Mesenchymal stem cell (in vitro differentiated cells and primary cell): ENCODE measurements at places on chromosomes 13 and 19.

DNA sequence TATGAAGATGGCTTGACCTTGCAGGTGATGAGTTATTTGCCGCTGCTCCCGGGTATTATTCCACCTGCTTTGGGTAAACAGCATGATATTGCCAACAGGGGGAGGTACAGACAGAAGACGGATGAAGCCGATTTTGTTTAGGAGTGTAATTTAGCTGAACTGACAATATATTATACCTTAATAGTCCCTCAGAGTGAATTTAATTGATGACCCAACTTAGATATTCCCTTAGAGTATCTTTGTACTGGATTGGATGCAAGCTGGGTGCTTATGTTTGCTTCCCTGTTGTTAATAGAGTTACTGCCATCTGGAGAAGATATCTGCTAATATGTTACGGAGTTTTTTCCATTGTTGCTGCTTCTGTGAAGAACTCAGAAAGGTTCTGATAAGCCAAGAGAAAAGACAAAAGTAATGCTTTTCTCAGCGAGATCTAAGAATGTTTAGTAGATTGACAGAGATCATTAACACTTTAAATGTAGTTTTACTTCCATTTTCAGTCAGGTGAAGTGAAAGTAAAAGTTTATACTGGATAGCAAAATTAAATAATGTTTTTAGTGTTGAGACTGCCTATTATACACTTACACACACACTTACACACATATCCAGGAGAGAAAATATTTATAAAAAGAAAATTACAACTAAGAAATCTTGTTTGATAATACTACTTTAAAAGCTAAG, 2220.8 kb upstream of the PCDH20 start:
- no peak for DNase-seq

DNA sequence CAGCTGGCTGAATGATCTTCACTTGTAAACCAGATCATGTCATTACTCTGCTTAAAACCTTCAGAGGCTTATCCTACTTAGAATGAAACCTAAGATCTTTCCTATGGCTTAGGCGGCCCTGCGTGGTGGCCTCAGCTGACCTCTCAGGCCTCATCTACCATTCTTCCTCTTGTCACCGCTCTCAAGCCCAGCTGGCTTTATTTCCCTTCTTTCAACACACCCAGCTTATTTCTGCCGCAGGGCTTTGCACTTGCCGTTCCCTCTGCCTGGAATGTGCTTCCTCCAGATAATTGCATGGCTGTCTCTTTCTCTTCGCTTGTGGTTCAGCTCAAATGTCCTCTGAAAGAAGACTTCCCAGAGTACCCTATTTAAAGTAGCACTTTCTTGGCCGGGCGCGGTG, 3.6 kb upstream of the ASF1B start:
- DNase-seq: peak; percentile 87

GRCh38 chr13:30748717-30749116, 13.4 kb downstream of the ALOX5AP start:
- no peak for DNase-seq

DNA sequence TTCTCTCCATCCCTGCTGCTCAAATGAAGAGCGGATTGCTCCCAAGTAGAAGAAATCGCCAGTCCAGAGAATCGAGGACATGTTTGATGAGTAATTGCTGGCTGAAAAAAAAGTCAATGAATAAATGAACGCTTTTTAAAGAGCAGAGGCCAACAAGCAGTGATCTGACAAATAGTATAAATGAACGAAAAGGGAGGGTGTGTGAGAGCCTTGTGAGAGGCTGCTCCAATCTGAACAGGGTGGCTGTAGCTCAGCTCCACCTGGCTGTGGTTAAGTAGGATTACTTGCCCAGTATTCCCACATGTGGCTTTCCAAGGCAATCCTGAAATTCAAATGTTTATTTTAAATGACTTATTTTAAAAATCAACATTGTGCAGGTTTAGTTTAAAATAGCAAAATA, 117.1 kb downstream of the TSHZ3 start:
- DNase-seq: peak; percentile 34

DNA sequence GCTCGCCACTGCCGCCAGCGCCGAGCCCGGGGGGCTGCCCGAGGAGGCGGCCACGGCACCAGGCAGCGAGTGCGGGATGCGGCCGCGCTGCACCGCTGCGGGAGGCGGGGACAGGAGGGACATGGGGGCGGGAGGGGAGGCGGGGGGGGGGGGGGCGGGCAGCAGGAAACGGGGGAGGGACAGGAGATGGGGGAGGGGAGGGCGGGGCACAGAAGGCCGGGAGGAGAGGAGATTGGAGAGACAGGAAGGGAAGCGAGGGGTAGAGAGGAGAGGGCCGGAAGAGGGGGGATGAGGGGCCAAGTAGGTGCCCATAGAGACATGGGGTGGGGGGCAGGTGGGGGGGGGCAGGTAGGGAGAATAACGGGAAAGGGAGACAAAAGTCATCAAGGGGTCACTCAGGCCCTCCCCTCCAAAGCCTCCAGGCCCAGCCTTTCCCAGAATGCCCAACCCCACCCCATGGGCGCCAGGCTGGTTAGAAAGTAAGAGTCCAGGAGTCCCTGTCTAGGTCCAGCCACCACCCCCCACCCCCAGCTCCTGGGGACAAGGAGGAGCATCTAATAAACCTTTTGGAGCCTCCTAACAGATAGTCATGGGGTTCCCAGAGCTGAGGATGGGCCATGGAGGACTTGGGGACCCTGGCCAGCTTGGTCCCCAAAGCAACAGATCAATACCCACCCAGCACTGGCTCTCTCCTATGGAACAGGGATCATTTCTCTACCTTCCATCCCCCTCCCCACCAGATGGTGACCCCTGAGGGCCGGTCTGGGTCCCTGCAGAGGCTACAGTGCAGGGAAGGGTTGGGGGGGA, 9.5 kb downstream of the NR2F6 start:
- DNase-seq: no peak

- DNase-seq: peak; percentile 40
These were observed 801 bp downstream of the QTRT1 start for GRCh38 chr19:10701955-10702525.

GRCh38 chr13:112916296-112916695, 52.7 kb upstream of the MCF2L start:
- DNase-seq: no peak

- no peak for DNase-seq
These were observed 19.7 kb downstream of the RANBP3 start for GRCh38 chr19:5958074-5958850.

GRCh38 chr19:32223595-32224370, 121.6 kb upstream of the ZNF507 start:
- DNase-seq: peak; percentile 0

- no peak for DNase-seq
These were observed 13.2 kb downstream of the C19orf44 start for GRCh38 chr19:16509141-16510061.

DNA sequence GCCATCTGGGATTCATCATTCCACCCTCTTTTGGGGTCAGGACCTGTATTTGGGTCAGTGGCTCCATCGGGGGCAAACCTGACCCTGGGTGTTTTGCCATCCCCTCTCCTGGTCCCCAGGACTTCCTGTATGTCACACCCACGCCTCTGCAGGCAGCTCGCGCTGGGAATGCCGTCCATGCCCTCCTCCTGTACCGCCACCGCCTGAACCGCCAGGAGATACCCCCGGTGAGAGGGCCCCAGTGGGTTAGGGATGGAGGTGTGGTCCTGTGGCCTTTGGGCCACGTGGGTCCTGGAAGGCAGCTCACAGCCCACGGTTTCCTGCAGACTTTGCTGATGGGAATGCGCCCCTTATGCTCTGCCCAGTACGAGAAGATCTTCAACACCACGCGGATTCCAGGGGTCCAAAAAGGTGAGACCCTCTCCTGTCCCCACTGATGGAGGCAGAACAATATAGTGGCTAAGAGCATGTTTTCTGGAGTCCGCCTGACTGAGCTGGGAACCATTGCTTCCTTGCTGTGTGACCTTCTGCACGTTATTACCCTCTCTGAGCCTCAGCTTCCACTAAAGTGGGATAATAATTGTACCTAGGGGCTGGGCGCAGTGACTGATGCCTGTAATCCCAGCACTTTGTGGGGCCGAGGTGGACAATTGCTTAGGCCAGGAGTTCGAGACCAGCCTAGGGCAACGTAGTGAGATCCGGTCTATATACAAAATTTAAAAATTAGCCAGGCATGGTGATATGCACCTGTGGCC, 14.1 kb downstream of the CPT1C start:
- DNase-seq: no peak

- no peak for DNase-seq
These were observed 636.7 kb upstream of the GPC6 start for GRCh38 chr13:92589955-92590354.
